ENCODE measurements at places on chromosomes 3 and 15. TPM values are rescaled to one million over a fixed set of nuclear protein-coding genes. Genes with fewer than 3 reads are reported as not detected.

The LMLN gene
- 6.5 TPM for total RNA-seq

GRCh38 chr15:88256279-88257230, at the start of gene NTRK3:
NTRK3 (minus strand) TSS chr15:88256739; CDS start chr15:88256153, 586 bp downstream.
- H3K27ac ChIP-seq = no peak within 1 kb of the TSS
- peaks cover 38% of the 10 kb centered on the region for H3K27me3 ChIP-seq
- no peaks in the 10 kb centered on the region for H3K36me3 ChIP-seq
- no peaks in the 10 kb centered on the region for H3K4me1 ChIP-seq
- H3K4me3 ChIP-seq = no peak within 1 kb of the TSS

The ITIH4 gene
- 2.4 TPM for total RNA-seq

DNA sequence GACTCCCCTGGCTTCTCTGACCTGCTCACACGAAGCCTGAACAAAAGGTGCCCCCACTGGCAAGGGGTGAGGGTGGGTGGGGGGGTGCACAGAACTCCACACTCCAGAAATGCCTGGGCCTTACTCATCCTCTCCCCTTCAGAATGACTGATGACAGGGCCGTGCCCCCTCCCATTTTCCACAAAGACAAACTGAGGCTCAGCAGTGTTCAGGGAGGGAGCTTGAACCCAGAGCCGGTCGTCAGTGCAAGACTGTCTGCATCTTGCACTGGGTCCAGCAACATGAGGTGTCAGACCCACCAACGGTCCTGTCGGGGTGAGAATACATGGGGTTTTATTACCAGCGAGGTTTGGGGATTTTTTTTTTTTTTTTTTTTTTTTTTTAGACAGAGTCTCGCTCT, 15.3 kb downstream of the IGDCC3 start:
- no peaks in the 10 kb centered on the region for H3K36me3 ChIP-seq
- no peak for DNase-seq
- H3K27ac ChIP-seq = no peak overlapping the region
- no peak overlapping the region for H3K4me3 ChIP-seq

GRCh38 chr3:43074901-43075689, 30.8 kb downstream of the POMGNT2 start:
- no peak overlapping the region for H3K27ac ChIP-seq
- H3K36me3 ChIP-seq = no peaks in the 10 kb centered on the region
- H3K4me3 ChIP-seq = no peak overlapping the region
- H3K4me1 ChIP-seq = no peaks in the 10 kb centered on the region

DNA sequence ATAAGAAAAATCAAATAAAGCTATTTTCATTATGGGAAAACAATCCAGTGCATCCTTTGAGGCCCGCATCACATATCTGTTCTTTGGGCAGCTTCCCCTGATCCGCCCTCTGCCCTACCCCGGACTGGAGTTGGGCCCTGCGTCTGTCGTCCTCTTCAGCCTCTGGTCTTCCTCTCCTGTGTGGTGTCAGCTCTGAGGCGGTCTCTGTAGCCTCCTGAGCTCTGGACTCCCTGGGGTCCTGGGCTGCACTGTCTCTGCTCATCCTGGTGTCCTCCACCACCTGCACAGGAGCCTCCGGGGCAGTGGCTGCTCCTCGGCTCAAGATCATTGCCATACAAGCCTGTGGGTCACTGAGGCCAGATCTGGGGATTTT, 7.4 kb upstream of the SNX22 start:
- H3K36me3 ChIP-seq = peaks cover 16% of the 10 kb centered on the region
- no peaks in the 10 kb centered on the region for H3K27me3 ChIP-seq
- no peak for DNase-seq
- H3K27ac ChIP-seq = no peak overlapping the region
- no peak overlapping the region for H3K4me3 ChIP-seq

- peaks cover 3% of the 10 kb centered on the region for H3K36me3 ChIP-seq
- H3K4me3 ChIP-seq = peak overlapping the region; percentile 80
- peak overlapping the region; percentile 92 for H3K27ac ChIP-seq
- DNase-seq = peak; percentile 80
Observed at GRCh38 chr15:52678468-52679231, 538 bp downstream of the ATOSA start.

- no peaks in the 10 kb centered on the region for H3K4me1 ChIP-seq
- peaks cover 2% of the 10 kb centered on the region for H3K27me3 ChIP-seq
- no peaks in the 10 kb centered on the region for H3K36me3 ChIP-seq
- H3K4me3 ChIP-seq = no peak overlapping the region
Observed at GRCh38 chr3:178476886-178477285, 59.4 kb upstream of the KCNMB2 start.

DNA sequence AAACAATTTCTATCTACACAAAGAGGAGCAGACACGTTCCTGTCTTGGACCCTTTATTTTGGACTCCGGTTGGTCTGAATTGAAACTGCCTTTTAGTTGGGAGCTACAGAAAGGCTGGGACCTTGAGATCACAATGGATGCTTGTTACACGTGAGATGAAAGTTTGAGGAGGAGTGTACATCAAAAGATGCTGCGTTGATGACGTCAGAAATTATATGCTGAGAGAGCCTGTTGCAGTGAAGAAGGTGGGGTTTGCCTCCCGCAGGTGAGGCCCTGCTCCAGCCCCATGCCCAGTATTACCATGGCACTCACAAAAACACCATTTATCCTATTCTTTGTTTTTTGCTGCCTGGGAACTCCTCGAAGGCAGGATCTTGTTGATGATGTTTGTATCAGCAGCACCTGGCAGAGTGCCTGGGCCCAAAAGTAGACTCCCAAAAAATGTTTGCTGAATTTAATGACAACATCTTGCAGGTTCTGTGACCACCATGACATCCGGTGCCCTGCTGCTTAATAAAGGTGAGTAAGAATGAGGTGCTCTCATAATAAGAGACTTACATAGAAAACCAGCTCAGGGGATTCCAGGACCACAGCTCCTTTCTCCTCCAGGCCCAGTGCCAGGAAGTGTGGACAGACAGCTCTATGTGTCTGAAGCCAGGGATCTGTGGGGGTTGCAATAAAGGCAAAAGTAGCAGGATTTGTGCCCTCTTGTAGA, 136.1 kb upstream of the UBE2E1 start:
- no peak for DNase-seq
- H3K4me3 ChIP-seq = no peak overlapping the region
- H3K4me1 ChIP-seq = peaks cover 19% of the 10 kb centered on the region
- no peak overlapping the region for H3K27ac ChIP-seq
- no peaks in the 10 kb centered on the region for H3K27me3 ChIP-seq
- H3K36me3 ChIP-seq = no peaks in the 10 kb centered on the region

The RBP2 gene
- total RNA-seq = not detected

The CFAP100 gene
- total RNA-seq = not detected

Measured in endothelial cell of umbilical vein (primary cell).